Breast epithelium (tissue), 4 donors: ENCODE measurements at places on chromosomes 16 and 17. TPM values are rescaled to one million over a fixed set of nuclear protein-coding genes. Genes with fewer than 3 reads are reported as not detected.

The HBQ1 gene
- not detected for total RNA-seq

The TBC1D3C gene
- not detected for total RNA-seq

The FN3K gene
- 9.4 TPM for total RNA-seq

DNA sequence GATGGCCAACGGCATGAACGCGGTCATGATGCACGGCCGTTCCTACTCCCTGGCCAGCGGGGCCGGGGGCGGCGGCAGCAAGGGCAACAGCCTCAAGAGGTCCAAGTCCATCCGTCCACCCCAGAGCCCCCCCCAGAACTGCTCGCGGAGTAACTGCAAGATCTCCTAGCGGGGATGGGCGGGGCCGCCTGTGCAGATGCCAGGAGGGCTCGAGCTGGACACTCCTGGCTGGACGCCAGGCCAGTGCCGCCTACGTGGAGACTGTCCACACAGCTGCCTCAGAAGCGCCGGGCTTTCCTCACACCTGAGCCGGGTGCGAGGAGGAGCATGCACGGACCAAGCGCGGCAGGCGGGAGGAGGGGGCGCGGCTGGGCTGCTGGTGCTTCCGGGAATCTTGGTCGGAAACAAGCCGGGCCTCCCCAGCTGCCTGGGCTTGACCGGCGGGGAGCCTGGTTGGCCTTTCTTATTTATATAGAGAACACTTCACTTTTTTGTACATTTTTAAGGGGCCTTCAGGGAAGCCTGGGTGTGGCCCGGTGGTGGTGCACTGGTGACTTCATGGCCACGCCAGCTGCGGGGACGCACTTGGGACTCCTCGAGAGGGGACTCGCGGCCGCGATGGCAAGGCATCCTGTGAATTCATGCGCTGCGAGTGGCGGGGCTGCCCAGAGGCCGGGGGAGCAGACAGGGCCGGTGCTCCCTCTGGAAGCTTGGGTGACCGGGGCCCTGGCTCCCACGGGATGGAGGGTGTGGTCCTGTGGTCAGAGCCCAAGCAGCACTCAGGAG, 3.1 kb upstream of the WFIKKN1 start:
- no peak for DNase-seq

GRCh38 chr17:32622540-32622939, 135.7 kb downstream of the CDK5R1 start:
- DNase-seq = no peak

DNA sequence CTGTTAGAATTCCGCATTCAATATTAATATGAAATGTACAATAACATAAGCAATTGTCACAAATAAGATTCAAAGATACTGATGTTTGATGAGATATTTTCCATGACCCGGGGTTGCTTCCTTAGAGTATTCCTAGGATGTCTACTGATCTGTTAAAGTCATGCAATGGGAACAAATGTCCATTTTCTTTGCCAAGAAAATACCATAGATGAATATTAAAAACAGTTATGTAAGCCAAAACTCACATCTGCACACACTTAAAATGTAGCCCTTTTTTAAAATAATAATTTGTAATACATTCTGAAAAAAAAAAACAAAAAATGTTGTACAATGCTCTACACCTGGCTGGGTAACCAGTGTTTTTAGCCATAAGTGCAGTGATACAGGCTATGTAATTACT, 259.4 kb upstream of the AXIN2 start:
- no peak for DNase-seq

DNA sequence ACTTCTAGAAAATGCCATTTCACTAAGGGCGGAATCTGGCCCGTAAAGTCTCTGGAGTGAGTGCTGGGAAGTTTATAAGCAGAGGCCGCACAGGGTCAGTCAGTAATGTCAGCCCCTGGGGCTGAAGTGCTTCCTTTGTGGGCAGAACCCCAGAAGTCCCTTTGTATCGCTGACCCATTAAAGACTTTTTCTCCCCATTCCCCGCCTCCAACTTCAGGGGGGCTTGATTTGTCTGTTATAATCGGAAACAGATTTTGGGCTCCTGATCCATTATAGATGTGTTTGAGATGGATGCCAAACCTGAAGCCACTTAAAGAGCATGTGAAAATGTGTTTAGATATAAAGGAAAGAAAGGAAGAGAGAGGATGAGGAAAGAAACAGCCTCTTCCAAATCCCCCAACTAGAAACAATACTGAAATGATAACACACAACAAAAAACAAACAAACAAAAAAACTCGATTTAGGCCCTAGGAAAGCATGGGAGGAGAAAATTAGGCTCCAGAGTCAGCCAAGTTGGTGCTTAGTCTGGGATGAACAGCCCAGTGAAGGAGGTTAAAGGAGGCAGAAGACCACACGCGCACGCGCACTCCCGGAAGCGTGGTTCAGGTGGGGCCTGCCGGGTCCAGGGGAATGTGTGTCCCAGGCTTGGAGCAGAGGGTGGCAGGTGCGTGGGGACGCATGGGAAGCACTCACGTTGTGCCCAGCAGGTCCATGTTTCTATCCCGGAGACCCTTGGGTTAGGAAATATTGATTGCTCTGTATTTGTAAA, 27.1 kb downstream of the MSI2 start:
- DNase-seq = no peak

DNA sequence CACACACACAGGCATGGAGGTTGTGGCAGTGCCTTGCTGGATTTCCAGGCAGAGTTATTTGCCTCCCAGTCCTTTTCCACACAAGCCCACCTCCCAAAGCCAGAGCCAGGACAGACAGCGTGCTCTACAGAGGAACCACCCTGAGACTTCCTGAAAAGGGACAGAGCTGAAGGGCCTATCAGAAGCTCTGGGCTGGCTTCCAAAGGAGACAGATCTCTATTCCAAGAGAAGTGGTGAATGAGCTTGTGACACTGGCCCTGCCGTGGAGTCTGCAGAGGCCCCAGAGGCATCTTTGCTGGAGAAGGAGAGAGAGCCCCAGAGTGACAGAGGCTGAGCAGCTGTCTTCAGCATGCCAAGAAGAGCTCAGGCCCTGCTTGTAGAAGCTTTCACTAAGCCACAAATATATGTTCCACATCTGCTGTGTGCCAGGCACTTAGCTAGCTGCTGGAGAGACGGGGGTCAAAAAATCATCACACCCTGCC, 8.3 kb upstream of the LPCAT2 start:
- DNase-seq = no peak

DNA sequence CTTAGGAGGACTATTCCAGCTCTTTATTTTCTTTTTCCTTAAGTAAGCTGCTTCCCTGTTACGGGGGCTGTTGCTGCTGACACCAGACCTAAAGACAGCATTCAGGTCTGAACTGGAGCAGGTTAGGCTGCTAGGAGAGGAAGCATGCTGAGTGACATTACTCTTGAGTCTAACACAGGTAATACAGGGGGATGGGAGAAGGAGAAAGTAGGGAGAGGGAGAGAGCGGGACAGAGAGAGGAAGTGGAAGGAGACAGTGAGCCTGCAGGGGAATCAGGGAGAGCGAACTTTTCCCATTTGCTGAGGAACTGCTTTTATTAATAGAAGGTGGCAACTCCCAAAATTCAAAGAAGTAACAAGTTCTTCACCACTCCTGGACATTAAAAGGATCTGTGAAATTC, 130.9 kb downstream of the PARN start:
- no peak for DNase-seq

- DNase-seq = no peak
Observed at GRCh38 chr17:77526728-77527350, 386.1 kb downstream of the SEC14L1 start.

DNA sequence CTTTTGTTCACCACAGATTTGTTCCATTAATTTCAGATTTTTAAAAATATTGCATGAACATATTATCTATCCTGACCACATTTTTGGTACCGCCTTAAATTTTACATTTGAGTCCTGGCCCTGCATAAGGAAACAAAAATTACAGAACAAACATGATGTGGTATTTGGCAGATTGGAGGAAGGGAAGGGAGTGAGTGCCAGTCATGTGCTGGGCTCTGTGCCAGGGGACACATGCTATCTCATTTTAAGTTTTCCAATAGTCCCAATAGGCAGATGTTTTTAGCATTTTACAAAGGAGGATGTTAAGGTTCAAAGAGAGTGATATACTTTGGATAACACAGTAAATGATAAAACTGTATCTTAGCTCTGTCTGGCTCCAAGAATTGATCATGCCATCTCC, 185.1 kb downstream of the CDK5R1 start:
- DNase-seq = no peak

GRCh38 chr17:38674749-38675615, at the start of gene EPOP:
Gene EPOP (minus strand): TSS chr17:38674957. CDS start chr17:38674495, 462 bp downstream.
- DNase-seq = peak; percentile 85
